ENCODE measurements at places on chromosomes 2 and 18. TPM values are rescaled to one million over a fixed set of nuclear protein-coding genes. Genes with fewer than 3 reads are reported as not detected.
A peak's percentile ranks its signal among the peaks of the same experiment; 100 is the strongest.

GRCh38 chr2:98592565-98592964 lies 15.7 kb downstream of the COA5 start:
- peaks cover 72% of the 10 kb centered on the region for H3K36me3 ChIP-seq
- no peak overlapping the region for H3K27ac ChIP-seq
- peaks cover 16% of the 10 kb centered on the region for H3K4me1 ChIP-seq
- no peak overlapping the region for H3K4me3 ChIP-seq

GRCh38 chr2:167144179-167144898 lies 256.1 kb downstream of the XIRP2 start:
- no peak overlapping the region for H3K4me3 ChIP-seq
- H3K27ac ChIP-seq = no peak overlapping the region
- DNase-seq = no peak
- H3K27me3 ChIP-seq = no peaks in the 10 kb centered on the region

The FSHR gene
- not detected for total RNA-seq

- H3K4me1 ChIP-seq = peaks cover 11% of the 10 kb centered on the region
- H3K27ac ChIP-seq = no peak overlapping the region
- peaks cover 24% of the 10 kb centered on the region for H3K27me3 ChIP-seq
- no peak for DNase-seq
- H3K4me3 ChIP-seq = no peak overlapping the region
Measured at GRCh38 chr2:10709290-10709939, 12.0 kb upstream of the ATP6V1C2 start.

The CRYGD gene
- total RNA-seq = not detected

GRCh38 chr2:50309503-50309902 lies 722.4 kb downstream of the NRXN1 start:
- H3K27ac ChIP-seq = no peak overlapping the region
- no peaks in the 10 kb centered on the region for H3K4me1 ChIP-seq
- no peak for DNase-seq
- H3K4me3 ChIP-seq = no peak overlapping the region
- H3K27me3 ChIP-seq = no peaks in the 10 kb centered on the region
- H3K36me3 ChIP-seq = no peaks in the 10 kb centered on the region

DNA sequence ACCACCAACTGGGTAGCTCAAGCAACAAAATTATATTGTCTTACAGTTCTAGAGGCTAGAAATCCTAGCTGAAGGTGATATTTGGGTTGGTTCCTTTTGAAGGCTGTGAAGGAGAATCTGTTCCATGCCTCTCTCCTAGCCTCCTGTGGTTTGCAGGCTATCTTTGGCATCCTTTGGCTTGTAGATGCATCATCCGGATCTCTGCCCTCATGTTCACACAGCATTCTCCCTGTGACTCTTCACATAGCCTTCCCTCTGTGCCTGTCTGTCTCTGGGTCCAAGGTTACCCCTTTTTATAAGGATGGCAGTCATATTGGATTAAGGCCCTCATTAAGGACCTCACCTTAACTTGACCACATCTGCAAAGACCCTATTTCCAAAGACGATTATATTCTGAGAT lies 78.6 kb upstream of the MAP3K20 start:
- H3K4me3 ChIP-seq = no peak overlapping the region
- H3K27ac ChIP-seq = no peak overlapping the region
- peaks cover 5% of the 10 kb centered on the region for H3K27me3 ChIP-seq
- DNase-seq = no peak
- H3K36me3 ChIP-seq = no peaks in the 10 kb centered on the region

- H3K36me3 ChIP-seq = no peaks in the 10 kb centered on the region
- no peak overlapping the region for H3K27ac ChIP-seq
- peaks cover 3% of the 10 kb centered on the region for H3K27me3 ChIP-seq
- DNase-seq = no peak
- no peaks in the 10 kb centered on the region for H3K4me1 ChIP-seq
Measured at GRCh38 chr18:24982831-24983230, 369.1 kb downstream of the ZNF521 start.

DNA sequence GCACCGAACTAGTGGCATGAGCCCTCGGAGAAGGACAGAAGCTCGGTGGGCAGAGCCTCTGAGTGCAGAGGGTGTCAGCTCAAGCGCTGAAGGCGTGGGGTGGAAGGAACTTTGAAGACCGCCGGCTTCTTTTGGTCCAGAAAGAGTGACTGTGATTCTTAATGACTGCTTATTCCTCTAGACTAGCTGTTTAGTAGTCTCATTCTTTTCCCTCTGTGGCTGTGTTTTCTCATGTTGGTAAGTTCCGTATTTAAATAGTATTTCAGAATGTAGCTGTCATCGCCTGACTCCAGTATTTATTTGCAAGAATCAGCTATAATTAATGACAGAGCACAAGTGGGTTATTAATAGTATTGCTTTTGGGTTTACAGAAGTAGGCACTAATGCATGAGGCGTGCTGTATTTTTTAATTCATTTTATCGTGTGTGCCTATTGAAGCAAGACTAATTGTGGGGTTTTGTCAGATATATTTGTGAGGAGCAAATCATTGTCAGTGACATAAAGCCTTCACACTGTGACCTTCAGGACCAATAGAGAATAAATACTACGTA lies 80.8 kb upstream of the NFATC1 start:
- no peak overlapping the region for H3K27ac ChIP-seq
- peaks cover 21% of the 10 kb centered on the region for H3K36me3 ChIP-seq
- DNase-seq = no peak
- no peaks in the 10 kb centered on the region for H3K27me3 ChIP-seq
- no peak overlapping the region for H3K4me3 ChIP-seq
- peaks cover 16% of the 10 kb centered on the region for H3K4me1 ChIP-seq

GRCh38 chr2:62947403-62947802 lies 103.2 kb upstream of the OTX1 start:
- H3K36me3 ChIP-seq = no peaks in the 10 kb centered on the region
- no peaks in the 10 kb centered on the region for H3K4me1 ChIP-seq
- no peak overlapping the region for H3K27ac ChIP-seq

GRCh38 chr2:124318913-124319312 lies 293.8 kb downstream of the CNTNAP5 start:
- no peak overlapping the region for H3K27ac ChIP-seq
- H3K36me3 ChIP-seq = no peaks in the 10 kb centered on the region
- no peak overlapping the region for H3K4me3 ChIP-seq
- no peaks in the 10 kb centered on the region for H3K4me1 ChIP-seq
- no peaks in the 10 kb centered on the region for H3K27me3 ChIP-seq

DNA sequence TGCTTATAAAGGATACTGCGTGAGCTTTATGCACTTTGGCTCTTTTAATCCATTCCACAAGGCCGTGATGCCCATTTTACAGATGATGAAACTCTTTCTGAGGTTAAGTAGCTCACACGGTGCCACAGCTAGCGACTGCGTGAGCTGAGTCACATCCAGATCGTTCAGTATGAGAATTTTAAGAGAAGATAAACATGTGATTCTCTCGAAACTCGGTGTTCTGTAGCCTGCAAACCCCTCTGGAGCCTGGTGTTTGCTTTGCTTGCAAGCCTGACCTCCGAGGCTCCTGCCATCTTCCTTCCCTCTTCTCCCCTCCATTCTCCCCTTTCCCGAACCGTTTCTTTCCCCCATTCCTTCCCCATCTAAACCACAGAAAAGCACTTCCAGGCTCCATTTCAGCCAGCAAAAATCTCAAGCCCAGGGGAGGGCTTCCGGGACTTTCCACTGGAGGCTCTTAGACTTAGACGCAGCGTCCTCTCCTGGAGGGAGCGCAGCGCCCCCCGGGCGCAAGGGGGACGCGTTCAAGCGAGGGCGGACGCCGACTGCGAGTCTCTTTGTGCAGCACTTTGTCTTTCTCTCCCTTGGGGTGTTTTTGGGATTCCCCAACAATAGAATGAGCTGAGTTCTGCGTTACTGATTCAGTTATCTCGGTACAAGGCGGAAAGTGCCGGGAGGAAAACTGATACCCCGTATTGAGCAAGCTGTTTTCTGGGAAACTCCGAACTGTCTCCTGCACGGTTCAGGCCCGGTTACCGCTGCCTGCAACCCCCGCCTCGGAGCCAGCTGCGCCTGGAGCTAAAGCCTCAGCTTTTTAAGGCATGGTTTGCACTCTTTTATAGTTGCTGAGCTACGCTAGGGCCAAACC lies 38.0 kb downstream of the CYP1B1 start:
- H3K4me1 ChIP-seq = peaks cover 8% of the 10 kb centered on the region
- no peaks in the 10 kb centered on the region for H3K36me3 ChIP-seq
- peaks cover 39% of the 10 kb centered on the region for H3K27me3 ChIP-seq
- H3K27ac ChIP-seq = peak overlapping the region; percentile 31

DNA sequence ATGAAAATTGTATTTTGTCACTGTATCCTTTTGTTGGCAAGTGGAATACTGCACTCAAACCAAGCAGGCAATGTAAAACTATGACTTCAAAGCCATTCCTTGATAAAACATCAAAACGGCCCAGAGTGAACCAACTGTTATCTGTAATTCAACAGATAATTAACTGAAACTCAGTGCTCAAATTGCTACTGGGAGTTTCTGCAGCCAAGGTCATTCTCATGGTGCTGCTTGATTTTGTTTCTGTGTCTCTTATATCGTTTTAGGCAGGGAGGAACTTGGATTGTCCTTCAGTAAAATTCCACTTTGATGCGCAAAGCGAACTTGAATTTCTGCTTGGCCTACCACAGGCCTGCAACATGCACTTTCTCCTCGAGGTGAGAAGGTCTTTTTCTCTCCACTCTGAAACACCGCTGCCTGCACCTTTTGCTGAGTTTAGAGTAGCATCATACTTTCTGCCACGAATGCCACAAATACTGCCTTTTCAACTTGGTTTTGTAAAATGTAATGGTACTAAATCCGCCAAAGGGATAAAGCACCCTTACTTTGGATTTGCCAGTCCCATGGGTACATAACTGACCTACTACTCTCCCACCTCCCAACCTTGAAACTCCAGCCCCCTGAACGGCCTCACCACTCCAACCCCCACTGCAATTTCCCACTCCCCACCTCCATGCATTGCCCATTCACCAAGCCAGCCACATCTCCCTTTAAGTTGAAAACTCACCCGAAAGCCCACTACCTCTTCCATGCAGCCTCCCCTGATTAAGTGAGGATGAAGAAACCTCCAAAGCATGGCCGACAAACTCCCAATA lies 204.7 kb downstream of the TGIF1 start:
- DNase-seq = no peak
- no peaks in the 10 kb centered on the region for H3K36me3 ChIP-seq
- no peaks in the 10 kb centered on the region for H3K27me3 ChIP-seq
- peaks cover 19% of the 10 kb centered on the region for H3K4me1 ChIP-seq
- no peak overlapping the region for H3K27ac ChIP-seq
- H3K4me3 ChIP-seq = no peak overlapping the region

- no peaks in the 10 kb centered on the region for H3K4me1 ChIP-seq
- no peak overlapping the region for H3K27ac ChIP-seq
- peaks cover 7% of the 10 kb centered on the region for H3K27me3 ChIP-seq
- no peaks in the 10 kb centered on the region for H3K36me3 ChIP-seq
- no peak for DNase-seq
- no peak overlapping the region for H3K4me3 ChIP-seq
Measured at GRCh38 chr2:9083287-9083686, 79.8 kb upstream of the MBOAT2 start.

DNA sequence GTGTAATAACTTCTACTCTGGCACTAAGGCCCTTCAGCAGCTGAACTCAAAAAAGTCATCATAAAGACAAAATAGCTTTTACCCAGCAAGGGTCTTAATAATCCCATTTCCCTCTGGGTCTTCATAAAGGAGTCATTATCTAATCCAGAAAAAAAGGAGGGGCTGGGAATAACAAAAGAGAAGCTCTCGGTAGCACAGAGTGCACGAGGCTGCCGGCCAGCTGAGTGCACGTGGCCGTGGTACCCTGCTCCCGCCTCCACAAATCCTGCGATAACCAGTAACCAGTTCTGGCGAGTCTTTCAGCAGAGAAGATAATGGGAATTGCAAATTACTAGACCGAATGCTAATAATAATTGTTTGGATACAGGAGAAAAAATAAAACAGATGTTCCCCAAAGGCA lies 7.5 kb downstream of the NRP2 start:
- H3K4me3 ChIP-seq = no peak overlapping the region
- H3K27me3 ChIP-seq = peaks cover 58% of the 10 kb centered on the region
- no peak for DNase-seq
- no peak overlapping the region for H3K27ac ChIP-seq
- no peaks in the 10 kb centered on the region for H3K36me3 ChIP-seq

DNA sequence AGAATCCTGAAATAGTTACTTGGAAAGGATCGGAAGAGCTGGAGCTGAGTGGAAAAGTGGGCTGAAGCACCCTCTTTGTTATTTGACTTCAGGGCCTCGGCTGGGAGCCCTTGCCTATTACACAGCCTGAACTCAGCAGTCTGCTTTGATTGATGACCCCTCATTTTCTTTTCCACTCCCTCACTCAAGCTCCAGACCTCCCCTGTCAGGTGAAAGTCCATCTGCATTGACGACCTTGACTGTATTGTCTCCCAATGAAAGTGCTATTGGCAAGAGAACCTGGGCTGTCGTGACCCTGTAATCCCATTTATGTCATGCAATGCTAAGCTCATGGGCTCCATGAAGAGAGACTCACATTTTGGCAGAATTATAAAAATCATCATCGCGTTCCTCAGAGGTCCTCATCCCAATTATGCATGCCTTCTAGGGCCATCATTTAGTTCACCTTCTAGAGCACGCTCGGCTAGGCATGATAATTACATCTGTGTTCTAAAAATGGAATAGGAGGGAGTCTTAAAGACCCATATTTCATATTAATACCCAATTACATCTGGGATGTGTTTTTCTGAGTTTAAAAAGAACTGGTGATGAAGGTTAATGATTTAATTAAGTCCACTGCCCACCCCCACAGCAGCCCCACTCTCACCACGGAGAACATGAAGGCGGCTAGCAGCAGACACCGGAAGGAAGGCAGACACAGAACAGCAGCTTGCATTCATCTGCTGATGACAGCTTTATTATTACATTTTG lies 472.5 kb downstream of the PID1 start:
- no peak overlapping the region for H3K27ac ChIP-seq
- H3K4me1 ChIP-seq = no peaks in the 10 kb centered on the region
- no peaks in the 10 kb centered on the region for H3K36me3 ChIP-seq
- no peak for DNase-seq
- no peak overlapping the region for H3K4me3 ChIP-seq

- H3K27me3 ChIP-seq = peaks cover 2% of the 10 kb centered on the region
- H3K27ac ChIP-seq = no peak overlapping the region
- H3K4me3 ChIP-seq = no peak overlapping the region
- DNase-seq = no peak
- no peaks in the 10 kb centered on the region for H3K36me3 ChIP-seq
Measured at GRCh38 chr18:75130591-75131328, 78.2 kb downstream of the PTGR3 start.

GRCh38 chr2:74845217-74845751 lies 11.4 kb downstream of the HK2 start:
- peaks cover 25% of the 10 kb centered on the region for H3K36me3 ChIP-seq
- no peaks in the 10 kb centered on the region for H3K27me3 ChIP-seq
- peak overlapping the region; percentile 53 for H3K4me3 ChIP-seq

- H3K4me3 ChIP-seq = no peak overlapping the region
- no peaks in the 10 kb centered on the region for H3K36me3 ChIP-seq
- H3K27me3 ChIP-seq = no peaks in the 10 kb centered on the region
- H3K27ac ChIP-seq = no peak overlapping the region
Measured at GRCh38 chr18:80070825-80071224, 36.6 kb downstream of the RBFA start.

The TGOLN2 gene
- total RNA-seq = 130 TPM

The CFAP65 gene
- total RNA-seq = not detected

All from activated CD4-positive, alpha-beta T cell treated with anti-CD3 and anti-CD28 coated beads, Interleukin-2, amount 10 ng/mL, durations not matched to agents 7 days and 5 days (primary cell).